ENCODE measurements at places on chromosomes 3 and 15.

DNA sequence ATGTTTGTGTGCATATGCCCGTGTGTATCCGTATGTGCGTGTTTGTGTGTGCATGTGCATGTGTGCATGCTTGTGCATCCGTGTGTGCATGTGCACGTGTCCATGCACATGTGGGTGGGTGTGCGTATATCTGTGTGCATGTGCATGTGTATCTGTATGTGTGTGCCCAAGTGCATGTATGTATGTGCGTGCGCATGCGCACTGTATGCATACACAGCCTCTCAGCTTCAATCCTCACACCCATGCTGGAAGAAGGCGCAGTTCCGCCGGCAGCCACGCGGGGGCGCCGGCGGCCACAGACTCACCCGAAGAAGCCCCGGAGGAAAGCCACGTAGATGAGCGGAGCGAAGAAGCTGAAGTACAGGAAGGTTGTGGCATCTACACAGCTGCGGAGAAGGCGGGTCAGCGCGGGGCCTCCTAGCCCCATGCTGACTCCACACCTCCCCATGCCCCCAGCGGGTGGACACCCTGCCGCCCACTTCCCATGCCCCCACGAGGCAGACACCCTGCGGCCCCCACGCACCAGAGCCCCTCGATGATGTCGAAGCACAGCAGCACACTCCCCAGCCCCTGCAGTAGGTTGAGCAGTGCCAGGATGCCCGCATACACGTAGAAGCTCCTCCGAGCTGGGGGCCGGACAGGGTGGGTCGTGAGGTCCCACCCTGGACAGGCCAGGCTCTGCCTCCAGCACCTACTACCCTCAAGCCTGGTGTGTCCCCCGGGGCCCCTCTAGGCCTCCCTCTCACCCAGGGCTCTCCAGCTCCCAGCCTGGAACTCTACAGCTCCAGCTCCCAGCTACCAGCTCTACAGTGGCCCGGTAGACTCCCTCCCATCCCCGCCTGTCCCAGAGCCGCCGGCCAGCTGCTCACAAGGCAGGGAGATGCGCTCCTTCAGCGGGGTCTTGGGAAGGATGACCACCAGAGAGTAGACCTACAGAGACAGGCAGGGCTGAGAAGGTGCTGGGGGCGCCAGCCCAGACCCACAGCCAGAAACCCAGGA lies 15.4 kb downstream of the TPRA1 start:
- DNase-seq: peak; percentile 74

GRCh38 chr15:54987881-54988280 lies 208.9 kb downstream of the RSL24D1 start:
- no peak for DNase-seq

DNA sequence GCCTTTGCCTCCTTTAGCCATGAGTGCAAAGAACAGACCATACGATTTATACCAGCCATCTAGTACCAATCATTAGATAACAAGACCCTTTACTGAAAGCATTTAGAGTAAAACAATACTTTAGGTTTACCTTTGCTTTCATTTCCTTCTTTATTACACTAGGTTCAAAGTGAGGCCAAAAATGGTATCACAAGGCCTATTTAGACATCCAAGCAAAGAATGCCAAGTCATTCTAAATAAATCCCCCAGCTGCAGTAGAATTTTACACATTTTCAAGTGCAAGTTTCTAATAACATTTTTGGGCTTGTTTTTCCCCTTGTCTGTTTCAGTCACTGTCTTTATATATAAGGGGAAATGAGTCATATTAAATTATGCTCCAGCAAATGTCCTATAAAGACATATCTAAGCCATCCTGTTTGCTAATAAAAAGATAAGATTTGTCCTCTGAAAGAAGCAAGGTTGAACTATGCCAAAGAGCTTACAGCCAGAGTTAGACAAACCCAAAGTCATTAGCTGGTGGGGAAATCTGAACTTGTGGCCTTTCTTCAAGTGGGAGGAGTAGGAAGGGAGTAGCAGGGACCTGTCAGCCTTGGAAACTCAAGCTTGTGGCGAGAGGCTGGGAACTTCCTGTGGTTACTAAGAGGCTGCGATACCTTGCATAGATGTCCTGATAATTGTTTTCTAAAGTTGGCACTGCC lies 232.7 kb downstream of the MECOM start:
- DNase-seq: no peak

DNA sequence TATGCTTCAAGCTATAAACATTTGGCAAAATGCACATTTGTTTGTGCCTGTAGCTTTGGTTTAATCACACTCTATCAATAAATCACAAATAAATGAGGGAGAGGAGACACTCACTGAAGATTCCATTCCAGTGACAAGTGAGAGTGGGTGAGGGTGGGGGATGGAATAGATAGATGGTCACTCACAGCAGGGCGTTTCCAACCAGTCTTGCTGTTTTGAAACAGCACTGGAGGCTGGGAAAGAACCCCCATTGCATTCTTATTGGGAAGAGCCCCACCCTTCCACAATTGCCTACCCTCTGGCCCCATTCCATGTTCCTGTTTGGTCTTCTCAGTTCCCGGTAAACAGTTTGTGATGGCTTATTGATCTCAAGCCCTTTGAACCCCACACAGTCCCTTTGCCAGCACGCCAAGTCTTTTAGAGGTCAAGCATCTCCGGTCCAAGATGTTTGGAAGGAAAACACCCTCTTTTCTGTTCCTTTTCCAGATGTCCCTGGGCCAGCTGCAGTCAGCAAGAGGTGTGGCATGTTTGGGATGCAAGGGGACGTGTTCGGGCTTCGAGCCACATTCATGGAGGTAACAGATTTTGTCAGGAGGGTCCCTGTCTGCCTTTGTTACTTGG lies 30.7 kb downstream of the LMCD1 start:
- DNase-seq: no peak

- DNase-seq: no peak
These were observed 165.6 kb downstream of the LPP start for GRCh38 chr3:188319569-188319968.

GRCh38 chr15:80923668-80924067 lies 66.0 kb downstream of the MESD start:
- no peak for DNase-seq

GRCh38 chr3:35262406-35262805 lies 376.9 kb upstream of the ARPP21 start:
- no peak for DNase-seq

GRCh38 chr3:131540143-131540542 lies 37.4 kb upstream of the MRPL3 start:
- DNase-seq: no peak

- DNase-seq: no peak
These were observed 30.4 kb downstream of the SKIL start for GRCh38 chr3:170387950-170388349.

DNA sequence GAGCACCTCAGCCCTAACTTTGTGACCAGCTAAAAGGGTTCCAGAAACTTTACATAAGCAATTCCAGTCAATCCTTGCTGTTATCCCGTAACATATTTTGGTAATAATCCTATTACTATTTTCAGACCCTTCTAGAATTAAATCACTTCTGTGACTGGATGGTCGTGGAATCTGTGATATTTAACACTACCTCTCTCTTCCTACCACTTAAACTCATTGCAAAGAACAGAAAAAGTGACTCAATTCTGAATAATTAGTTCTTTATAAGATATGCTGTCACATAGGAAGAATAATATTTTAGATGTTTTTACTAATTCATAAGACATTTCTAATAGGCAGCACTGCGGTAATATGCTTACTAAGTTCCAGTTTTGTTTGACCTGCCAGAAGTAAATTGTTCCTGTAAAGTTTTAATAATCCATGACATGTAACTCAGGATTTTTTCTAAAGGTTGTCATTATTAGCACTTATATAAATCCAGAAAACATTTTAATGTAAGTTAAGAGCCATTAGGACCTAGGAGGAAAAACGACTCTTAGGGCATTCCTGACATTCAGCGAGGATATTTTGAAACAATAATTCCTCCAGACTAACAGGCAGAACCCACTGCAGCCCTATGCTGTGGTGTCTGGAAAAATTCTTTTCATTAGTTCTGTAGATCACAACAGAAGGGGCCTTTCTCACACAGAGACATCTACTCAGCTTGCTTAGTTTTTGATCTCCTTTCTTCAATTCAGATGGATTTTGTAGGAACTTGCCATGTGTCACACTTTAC lies 113.3 kb upstream of the MBNL1 start:
- DNase-seq: no peak

- DNase-seq: no peak
These were observed 11.5 kb downstream of the TCF12 start for GRCh38 chr15:56929933-56930332.

GRCh38 chr3:169907476-169907875 lies 3.9 kb upstream of the SAMD7 start:
- DNase-seq: no peak

DNA sequence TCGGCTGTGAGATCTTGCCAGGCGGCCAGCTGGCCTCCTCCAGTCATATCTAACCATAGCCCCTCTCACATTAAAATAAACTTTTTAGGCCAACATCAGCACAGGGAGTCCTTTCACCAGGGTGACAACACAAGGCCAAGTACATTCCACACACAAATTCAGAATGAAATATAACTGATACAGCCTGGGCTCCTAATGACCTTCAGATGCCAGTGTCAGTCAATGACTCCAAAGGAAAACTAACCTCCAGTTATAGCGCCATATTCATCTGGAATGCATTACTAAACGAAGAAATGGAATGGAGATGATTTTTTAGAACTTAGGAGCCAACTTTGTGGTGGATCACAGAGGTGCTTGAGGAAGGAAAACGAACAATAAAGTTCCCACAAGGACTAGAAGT lies 205.4 kb downstream of the GREM1 start:
- DNase-seq: no peak

- DNase-seq: no peak
These were observed 928.2 kb downstream of the EPHA3 start for GRCh38 chr3:90035643-90036042.

DNA sequence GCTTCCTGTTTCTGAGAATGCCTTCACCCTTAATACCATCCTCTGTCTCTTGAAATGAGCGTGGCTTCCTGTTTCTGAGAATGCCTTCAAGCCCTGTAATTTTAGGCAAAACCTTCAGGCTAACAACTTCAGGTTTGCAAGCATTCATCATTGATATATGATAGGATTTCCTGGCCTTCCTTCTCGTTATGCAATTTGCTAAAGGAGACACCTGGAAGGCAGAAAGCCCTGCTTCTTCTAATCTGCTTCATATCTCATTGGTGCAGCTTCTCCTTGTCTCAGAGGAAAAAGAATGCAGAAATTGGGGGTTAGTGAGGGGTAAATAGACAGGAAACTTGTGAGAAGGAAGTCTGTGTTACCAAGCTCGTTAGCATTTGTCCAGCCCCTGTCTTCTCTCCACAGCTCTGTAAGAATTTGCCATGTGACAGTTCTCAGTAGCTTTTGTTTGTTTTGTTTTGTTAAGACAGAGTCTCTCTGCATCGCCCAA lies 7.3 kb downstream of the ARL6IP5 start:
- DNase-seq: no peak

DNA sequence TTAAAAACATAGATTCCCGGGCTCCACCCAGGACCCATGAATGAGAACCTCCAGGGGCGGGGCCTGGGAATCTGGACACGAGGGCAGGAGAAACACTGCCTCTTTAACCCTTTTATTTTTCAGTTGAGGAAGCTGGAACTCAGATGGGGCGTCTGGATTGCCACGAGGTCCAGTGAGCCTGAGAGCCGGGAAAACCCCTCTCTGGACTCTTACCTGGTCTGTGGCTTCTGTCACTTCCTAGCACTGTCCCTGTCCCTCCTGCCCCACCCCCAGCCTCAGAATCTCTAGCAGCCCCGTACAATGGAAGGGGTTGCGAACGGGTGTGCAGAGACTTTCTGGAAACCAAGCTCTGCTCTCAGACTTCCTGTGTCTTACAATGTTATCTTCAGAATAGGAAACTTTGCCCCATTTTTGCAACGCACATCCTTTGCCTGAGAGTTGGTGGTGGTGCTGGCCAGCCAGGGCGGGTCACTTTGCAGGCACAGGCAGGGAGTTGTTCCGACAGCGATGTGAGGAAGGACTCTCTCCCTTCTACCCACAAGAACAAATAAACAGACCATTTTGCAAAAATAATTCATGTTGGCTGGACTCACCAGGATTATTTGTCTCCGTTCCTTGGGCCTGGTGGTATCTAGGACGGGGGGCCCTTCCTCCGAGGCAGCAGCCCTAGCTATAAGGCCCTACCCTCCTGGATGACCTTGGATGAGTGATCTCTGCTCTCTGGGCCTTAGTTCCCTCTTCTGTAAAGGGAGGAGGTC lies 59.1 kb downstream of the SMAD6 start:
- DNase-seq: no peak

- DNase-seq: no peak
These were observed 255.1 kb upstream of the STT3B start for GRCh38 chr3:31277582-31277981.

- peak; percentile 60 for DNase-seq
These were observed 21.6 kb downstream of the ANAPC13 start for GRCh38 chr3:134464064-134464688.

- no peak for DNase-seq
These were observed 69.4 kb downstream of the CRTC3 start for GRCh38 chr15:90599116-90599515.

DNA sequence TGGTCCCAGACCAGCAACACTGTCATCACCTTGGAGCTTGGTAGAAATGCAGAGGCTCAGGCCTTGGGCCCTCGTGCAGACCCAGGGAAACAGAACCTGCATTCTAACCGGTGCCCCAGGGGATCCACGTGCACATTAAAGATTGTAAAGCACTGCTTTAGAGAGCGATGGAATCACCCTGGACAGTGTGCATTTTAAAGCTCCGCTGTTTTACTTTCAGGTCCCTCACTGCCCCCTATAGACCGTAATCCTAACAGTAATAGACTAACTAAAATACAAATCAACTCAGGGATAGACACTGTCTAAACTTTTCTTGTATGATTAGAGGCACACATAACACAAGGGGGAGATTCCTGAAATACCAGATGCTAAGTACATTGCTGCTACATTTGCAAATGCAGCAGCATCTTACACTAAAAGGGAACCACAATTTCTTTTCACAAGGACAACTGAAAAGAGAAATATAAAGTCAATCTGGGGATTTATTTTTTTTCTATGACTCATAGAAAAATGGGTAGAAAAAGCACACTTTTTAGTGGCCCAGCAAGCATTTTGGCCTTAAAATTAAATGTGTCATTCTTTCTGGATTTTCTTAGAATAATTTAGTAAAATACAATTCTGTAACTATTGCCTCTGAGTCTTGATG lies 10.5 kb upstream of the SH3GL3 start:
- no peak for DNase-seq

- no peak for DNase-seq
These were observed 803 bp upstream of the B3GNT5 start for GRCh38 chr3:183252118-183252782.

Measured in posterior cingulate gyrus (tissue), 11 donors.